CD4-positive, alpha-beta T cell treated with Interleukin-21 for 1 hour (primary cell): ENCODE measurements at places on chromosomes 3 and 15.

GRCh38 chr3:53708001-53708621 lies 138.1 kb downstream of the CHDH start:
- no peak for DNase-seq

DNA sequence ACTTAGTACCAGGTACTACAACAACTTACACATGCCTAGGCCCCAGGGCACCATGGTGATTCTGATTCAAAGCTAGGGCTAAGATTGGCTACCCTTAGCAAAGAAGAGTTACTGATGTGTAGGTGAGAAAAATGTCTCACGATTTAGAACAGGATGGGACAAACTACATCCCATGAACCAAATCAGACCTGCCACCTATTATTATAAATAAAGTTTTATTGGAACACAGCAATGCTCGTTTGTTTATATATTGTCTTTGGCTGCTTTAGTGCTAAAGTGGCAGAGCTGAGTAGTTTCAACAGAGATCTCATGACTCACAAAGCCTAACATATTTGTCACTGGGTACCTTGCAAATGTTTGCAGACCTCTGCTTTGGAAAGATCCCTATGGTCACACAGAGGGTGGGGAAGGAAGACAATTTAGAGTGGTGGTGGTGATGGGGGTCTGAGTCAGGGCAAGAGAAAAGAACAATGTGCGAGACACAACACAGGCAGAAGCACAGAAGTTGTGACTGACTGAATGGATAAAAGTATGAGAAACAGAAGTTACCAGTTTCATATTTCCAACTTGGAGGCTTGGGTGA lies 770.6 kb upstream of the CFAP20DC start:
- no peak for DNase-seq

- DNase-seq = no peak
Observed at GRCh38 chr15:87228460-87228859, 1028.1 kb downstream of the NTRK3 start.

- peak; percentile 60 for DNase-seq
Observed at GRCh38 chr15:68795298-68795848, 25.3 kb downstream of the ANP32A start.

DNA sequence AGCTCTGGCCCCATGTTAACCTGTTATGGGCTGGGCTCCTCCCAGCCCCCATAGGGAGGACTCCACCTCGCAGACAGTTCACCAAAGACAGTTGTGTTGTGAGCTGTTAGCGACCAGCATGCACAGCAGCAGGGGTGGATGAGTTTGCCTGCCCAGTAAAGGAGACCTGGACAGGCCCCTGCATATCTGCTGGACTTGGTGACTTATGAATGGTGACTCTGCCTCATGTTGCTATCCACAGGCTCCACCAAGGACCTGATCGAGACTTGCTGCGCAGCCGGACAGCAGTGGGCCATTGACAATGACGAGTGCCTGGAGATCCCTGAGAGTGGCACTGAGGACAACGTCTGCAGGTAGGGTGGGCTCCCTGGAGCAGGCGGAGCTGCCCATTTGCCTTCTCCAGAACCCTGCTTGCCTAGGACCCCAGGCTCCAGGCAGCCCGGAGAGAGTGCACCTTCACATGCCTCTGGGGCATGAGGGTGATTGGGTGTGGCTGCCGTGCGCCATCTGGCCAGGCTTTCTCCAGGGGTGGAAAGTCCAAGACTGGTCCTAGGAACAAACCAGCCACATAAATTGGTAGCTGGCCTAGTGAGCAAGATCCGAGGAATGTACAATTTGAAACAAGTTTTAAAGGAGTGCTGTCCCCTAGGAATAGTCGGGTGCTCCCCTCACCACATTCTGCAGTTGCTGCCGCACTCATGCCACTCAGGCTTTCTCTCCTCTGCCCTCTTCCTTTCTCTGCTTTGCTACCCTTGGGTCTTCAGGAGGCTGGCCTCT lies 59.1 kb downstream of the FBLN2 start:
- DNase-seq = no peak

GRCh38 chr3:10814623-10815022 lies 1.4 kb upstream of the SLC6A11 start:
- DNase-seq = no peak

GRCh38 chr3:14900881-14901873 lies 46.2 kb upstream of the NR2C2 start:
- no peak for DNase-seq

DNA sequence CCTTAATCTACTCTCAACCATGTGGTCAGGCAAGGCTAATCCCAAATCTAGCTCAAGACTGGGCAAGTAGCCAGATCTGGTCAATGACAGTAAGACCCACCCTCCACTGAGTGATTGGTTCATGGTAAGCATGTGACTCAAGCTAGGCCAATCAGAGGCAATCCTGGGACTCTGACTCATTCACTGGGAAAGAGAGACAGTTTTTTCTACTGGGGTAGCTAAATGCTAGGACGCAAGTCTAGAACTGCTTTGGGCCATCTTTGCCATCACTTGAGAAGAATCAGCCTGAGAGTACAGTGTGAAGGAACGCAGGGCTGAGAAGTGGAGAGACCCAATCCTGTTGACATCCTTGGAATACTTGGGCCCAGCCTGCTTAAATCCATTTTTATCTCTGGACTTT lies 9.4 kb upstream of the RAD18 start:
- DNase-seq = no peak

GRCh38 chr3:83224101-83224868 lies 1462.8 kb upstream of the GBE1 start:
- no peak for DNase-seq

DNA sequence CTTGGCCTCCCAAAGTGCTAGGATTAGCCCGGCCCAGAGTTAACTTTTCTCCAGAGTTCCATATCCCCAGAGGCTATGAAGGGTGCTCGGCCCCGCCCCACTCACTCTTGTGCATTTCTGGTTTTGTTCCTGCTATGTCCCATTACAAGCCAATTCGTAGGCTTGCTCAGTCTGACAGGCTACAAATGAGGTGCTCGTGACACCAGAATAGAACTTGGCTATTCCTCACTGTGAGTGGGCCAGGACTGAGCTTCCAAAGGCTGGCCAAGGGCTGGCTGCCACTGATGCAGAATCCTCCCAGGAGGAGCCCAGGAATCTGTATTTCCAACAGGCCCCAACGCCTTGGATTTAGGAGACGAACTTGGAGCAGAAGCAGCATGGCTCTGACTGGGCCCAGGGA lies 282.7 kb upstream of the C2CD4B start:
- no peak for DNase-seq

DNA sequence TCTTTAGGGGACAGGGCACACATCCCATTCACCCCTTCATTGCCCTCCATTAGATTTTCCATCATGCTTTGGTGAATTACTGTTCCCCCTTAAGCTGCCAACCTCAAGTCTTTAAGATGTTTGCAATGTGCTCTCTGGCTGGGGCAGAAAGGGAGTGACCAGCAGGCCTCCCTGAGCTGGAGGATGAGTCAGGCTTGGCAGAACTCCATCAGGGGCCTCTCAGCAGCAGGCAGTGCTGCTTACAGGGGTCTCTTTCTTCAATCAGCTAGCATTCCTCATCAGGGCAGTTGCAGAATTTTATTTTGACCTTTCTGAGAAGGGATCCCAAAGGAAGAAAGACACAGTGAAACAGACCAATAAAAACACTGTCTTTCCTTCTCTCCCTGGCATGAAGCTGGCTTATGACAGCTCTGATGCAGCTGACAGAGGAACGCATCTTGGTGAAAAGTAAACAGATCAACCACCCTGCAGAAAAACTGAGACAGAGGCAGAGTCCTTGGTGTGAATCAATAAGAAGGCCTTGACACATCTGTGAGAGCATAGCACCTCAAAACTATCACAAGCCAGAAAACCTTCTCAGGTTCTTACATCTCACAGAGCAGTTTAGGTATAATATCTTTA lies 88.7 kb upstream of the MRPL3 start:
- no peak for DNase-seq

GRCh38 chr3:196440696-196441095 lies 8.5 kb upstream of the UBXN7 start:
- DNase-seq = no peak
